DMS79 treated with DMSO at 0.1 percent for 48 hours (cell line): ENCODE measurements at places on chromosomes 7 and 10.
A peak's percentile ranks its signal among the peaks of the same experiment; 100 is the strongest.

DNA sequence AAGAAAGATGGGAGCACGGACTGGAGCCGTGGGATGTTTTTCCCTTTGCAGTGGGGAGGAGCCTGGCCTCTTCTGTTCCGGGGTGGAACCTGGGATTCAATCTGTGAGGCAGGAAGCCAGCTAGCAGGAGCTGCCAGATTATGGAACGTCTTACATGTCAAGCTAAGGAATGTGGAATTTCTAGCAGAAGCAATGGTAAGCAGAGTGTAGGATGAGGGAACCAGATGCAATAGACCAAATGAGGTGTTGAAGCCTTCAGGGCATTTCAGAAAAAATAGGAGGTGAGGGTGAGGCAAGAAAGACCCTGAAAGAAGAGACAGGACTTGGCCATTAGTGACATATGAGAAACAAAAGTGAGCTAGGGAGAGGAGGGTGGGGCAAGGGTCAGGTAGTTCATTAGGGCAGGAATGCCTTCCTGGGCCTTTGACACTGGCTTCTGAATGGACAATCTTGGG, 105.5 kb downstream of the CHN2 start:
- no peak for DNase-seq

GRCh38 chr7:91837397-91838070, 43.0 kb downstream of the MTERF1 start:
- DNase-seq = no peak

DNA sequence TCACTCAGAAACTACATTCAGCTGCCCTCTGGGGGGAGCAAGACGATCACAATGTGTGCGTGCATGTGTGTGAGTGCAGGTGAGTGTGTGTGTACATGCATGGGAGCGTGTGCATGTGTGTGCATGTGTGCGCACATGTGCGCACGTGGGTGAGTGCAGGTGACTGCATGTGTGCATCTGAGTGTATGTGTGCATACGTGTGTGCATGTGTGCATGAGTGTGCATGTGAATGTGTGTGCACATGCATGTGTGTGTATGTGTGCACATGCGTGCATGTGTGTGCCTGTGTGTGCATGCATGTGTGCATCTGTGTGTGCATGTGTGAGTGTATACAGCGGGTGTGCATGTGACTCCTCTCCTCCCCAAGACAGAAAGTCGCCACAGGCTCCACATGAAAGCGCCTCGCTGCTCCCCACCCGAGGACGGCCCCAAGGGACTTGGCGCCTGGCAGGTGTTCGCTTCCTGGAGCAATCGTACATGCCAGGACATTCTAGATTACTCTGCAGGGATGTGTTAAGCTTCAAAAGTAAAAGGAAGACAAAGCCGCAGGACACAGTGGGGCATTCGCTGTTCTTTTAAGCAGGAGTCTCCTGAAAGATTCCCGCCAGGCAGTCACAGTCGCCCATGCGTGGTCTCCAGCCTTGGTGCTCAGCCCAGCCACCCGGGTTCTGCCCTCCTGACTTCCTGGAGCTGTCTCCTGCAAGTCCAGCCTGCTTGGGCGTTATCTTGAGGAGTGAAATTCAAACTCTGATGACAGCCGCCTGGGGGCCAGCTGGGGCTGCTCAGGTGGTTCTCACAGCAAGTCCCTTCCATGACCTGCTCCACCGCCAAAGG, 42.0 kb upstream of the ADGRA1 start:
- peak; percentile 11 for DNase-seq

DNA sequence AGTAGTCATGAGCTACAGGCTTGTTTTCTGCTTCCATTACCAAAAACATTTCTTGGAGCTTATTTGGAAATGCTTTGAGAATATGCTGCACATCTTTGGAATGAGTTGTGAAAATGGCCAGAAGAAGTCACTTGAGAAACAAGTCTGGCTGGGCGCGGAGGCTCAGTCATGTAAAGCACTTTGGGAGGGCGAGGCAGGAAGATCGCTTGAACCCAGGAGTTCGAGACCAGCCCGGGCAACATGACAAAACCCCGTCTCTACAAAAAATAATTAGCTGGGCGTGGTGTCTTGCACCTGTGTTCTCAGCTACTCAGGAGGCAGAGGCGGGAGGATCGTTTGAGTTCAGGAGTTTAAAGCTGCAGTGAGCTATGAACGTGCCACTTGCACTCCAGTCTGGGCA, 882 bp upstream of the CHCHD1 start:
- no peak for DNase-seq

GRCh38 chr10:125000366-125001312, 58.7 kb downstream of the ZRANB1 start:
- no peak for DNase-seq

DNA sequence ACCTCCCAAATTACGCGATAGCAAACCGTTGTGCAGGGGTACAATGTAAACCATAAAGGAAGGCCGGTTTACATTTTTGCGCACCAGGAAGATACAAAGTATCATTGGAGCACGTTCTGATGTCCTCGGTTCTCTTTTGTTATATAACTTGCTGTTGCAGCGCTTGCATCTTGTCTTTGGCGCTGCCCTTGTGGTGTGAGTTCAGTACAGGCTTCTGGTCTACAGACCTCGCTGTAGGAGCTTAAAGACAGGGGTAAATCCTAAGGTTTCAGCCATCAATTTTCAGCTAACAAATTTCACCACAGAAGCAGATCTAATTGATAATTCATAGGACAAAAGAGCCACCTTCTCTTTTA, 1.5 kb upstream of the MKX start:
- DNase-seq = no peak

DNA sequence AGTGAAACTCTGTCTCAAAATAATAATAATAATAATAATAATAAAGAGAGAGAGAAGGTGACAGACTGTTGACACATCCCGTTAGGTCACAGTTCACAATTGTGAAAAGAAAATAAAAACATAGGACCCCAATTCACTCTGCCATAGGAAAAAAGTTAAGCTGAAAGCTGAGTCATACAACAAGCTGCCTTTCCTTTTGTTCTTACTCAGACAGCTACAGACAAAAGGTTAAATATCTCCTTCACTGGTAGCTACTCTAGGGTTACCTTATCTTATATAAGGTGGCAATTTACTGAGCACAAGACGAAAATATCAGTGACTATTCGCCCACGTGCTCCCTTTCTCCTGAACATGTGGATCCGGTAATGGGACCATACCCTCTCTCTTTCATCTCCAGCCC, 17.5 kb downstream of the TUBAL3 start:
- no peak for DNase-seq
